CD4-positive, alpha-beta T cell treated with Interleukin-15 for 4 hours (primary cell): ENCODE measurements at places on chromosomes 2 and 18.

DNA sequence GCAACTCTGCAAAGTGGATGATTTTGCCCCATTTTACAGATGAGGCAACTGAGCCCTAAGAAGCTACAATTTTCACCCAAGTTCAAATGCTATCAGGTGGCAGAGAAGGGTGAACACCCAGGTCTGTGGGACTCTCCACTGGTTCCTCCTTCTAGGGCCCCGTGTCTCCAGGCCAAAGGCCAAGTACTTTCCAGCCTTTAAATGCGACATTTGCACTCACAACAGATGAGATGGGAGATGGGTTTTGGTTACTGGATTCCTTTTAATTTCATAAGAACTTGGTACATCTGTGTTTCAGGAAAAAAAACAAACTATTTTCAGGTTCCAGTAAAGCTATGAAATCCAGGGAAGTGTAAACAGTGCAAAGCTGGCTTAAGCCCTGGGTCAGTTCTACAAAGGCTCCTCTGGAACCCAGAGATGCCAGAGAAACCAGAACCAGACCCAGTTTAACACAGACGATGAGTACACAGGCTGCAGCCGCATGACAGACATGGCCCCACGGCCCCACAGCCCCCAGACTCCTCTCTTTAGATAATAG lies 361.7 kb downstream of the ANAPC1 start:
- no peak for DNase-seq

- DNase-seq: no peak
Observed at GRCh38 chr2:47737191-47737975, 45.6 kb upstream of the MSH6 start.

DNA sequence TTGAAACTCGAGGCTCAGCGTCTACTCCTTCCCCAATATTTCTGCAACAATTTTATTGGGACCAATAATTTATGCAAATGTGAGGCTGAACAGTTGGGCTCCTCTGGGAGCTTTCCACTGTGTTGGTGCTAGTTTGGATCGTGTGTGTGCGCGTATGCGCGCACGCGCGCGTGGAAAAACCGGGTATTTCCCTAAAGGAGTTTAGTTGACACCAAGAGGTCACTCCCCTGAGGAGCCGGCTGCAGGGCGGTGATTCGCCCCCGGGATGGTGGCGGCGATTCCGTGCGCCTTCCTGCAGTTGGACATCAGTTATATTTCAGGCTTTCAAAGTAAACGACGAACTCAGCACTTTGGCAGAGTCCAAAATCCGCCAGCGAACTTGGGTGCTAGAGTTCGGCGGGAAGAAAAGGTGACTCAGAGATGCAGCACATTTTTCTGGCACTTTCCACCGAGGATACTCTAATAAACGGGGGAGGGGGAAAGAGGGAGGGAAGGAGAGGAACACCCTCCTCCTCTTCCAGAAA lies 186.5 kb upstream of the FANCL start:
- no peak for DNase-seq

DNA sequence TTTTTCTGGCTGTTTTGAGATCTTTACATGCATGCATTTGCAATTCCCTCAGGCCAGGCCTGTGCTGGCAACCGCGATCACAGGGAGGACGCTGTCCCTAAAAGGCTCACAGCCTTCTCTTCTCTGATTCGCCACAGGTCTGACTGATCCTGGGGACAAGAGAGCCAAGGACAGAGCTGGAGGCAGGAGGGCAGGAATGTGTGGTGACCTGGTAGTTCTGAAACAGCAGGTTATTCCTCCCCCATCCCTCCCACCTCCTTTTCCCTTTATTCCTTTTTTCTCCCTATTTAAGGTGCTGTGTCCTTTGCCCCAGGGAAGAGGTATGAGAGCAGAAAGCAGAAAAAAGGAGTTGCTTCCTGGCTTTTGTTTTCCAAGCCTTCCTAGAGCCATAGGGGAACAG lies 21.9 kb downstream of the TMEM177 start:
- no peak for DNase-seq

DNA sequence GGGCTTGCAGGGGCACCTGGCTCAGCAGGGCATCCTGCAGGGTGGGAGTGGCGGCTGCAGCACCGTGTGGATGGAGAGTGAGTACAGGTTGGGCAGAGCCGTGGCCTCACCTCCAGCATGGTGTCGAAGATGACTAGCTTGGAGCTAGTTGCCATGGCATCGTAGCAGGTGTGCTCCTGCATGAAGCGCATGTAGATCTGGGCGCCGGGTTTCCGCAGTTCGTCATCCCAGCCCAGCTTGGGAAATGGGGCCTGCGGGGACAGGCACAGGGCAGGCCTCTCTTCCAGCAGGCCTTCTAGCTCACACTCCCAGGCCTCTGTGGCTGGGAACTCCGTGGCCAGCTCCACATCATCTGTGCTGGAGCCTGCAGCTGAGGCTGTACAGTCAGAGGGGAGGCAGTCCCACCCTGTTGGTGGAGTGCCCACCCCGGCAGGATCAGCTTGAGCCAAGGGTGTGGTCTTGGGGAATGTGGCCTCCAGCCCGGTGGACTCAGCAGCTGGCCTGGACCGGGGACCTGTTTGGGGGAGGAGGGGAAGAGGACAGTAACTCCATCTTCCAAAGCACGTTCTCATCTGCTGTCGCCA lies 1.6 kb downstream of the PRKAG3 start:
- DNase-seq: no peak

DNA sequence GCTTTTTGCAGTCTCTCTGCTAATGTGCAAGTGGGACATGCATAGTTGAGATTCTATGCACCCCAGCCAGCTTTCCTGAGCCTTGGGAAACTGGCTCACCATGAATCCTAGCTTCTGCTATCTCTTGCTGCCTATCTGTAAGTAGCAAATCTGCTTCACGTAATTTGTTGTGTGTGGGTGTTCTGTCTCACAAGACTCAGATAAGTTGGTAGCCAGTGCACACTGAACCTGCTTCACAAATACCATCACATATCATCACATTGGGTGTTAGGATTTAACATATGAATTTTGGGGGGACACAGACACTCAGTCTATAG lies 13.9 kb upstream of the VRK2 start:
- DNase-seq: no peak

- no peak for DNase-seq
Observed at GRCh38 chr2:47227532-47228279, 72.6 kb upstream of the STPG4 start.

DNA sequence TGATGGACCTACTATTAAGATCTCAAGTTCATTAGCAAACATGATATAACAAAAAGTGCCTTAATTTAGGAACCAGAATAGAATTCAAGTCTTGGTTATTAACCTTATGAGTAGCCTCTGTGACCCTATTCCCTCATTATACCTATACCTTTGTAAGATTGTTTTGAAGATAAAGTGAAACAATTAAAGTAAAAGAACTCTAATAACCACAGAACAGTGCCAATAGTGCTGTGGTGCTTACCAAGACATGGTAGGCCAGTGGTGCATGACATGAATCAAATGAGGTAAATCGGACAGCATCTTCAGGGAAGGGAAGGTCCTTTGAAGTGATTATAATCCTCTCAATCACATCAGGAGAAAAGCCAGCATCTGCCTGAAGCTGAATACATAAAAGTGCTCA lies 36.4 kb downstream of the METTL4 start:
- DNase-seq: no peak

GRCh38 chr2:85580206-85580605 lies 2.8 kb downstream of the VAMP8 start:
- no peak for DNase-seq

DNA sequence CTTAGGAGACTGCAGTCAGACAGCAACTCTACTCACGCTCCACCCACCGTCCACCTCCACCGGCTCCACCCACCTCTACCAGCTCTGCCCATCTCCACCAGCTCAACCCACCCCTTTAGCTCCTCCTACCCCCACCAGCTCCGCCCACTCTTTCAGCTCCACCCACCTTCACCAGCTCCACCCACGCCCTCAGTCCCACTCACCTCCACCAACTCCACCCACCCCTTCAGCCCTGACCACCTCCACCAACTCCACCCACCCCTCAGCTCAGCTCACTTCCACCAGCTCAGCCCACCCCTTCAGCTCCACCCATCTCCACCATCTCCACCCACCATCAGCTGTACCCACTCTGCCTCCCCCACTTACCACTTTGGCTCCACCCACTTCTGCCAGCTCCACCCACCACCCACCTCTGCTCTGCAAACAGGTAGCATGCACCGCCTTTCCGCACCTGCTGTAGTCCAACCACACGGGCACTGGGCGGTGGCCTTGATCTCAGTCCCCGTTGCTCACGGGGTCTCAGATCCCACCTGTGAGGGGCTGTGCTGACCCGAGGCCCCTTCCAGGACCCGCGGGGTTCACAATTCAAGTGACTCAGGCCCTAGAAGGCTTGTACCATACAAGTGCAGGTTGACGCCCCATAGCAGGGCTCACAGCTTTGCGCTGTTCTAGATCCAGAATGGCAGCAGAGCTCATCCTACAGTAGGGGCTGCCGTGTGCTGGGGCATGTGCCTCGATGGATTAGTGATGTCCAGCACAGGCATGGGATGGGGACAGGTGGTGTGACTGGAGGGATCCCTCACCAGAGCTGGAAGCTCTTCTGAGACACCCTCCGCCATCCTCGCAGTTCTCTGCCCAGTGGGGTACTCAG lies 77.2 kb upstream of the OTOS start:
- no peak for DNase-seq

DNA sequence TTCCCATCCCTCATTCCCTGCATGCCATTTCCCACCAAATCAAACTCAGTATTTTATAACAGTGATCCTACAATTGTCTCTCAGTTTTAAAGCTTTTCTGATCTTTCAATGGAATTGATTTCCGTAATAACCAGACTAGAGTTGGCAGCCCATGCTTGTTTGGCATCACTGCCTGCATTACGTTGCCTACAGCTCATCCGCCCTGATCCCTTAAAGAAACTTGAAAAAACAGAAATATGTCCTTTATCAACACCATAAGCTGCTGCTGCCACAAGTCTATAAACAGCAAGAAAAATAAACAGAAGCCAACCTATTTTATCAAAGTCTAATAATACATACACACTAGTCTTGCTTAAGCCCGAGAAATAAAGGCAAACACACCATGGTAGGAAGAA lies 331.0 kb downstream of the METTL4 start:
- DNase-seq: no peak

- DNase-seq: no peak
Observed at GRCh38 chr2:227415538-227416424, 28.0 kb upstream of the SCYGR1 start.

GRCh38 chr2:114049280-114049679 lies 159.4 kb downstream of the ACTR3 start:
- no peak for DNase-seq

- DNase-seq: no peak
Observed at GRCh38 chr2:974502-974901, 23.9 kb downstream of the SNTG2 start.

- no peak for DNase-seq
Observed at GRCh38 chr18:56647951-56648893, 2.9 kb upstream of the WDR7 start.

GRCh38 chr2:130720036-130720435 lies 8.8 kb upstream of the GPR148 start:
- no peak for DNase-seq

DNA sequence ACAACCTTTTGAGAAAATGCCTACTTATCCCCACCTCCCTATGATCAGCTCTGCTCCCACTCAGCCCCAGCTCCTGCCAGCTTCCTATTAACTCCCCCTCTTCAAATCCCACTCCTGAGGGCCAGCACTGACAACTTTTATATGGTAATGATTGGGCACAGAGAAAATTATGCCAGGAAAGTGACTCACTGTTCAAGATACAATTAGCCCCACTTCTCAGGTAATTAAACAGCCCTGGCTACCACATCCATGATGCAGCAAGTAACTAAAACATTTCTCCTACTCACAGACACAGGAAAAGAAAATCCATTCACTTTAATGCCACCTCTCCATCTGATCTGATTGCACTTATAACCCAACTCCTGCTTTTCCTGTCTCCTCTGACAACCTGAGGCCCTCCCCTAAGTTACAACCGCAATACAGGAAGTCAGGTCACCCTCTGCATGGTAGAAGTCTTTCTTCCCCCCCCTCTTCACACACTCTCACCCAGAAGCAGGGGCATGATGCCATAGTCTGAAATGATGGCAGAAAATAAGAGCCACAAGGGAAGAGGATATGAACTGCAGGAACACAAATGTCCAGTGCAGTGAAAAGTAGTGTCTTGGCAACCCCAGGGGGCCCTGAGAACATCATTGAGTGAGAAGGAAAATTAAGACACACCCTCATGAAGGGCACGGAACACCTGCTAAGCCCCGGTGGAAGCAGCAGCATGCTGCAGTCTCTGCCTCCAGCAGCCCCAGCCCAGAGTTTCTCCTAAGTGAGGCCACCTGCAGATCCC lies 54.4 kb downstream of the STK39 start:
- peak; percentile 56 for DNase-seq

DNA sequence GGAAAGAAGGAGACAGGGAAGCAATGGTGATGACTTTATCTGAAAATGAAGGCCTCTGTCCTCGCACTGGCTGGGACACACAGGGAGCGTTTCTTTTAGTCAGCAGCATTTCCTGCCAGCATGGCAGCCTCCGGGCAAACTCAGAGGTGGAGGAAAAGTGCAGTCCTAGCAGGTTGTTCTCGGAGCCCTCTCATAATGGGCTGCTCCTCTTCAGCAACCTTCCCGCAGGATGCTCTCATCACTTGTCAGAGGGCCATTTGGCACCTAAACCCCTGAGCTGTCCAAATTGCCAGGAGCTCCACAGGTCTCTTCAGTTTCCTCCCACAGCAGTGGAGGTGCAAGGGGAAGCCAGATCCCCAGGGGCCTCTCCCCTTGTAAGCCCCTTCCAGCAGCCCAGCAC lies 6.2 kb downstream of the STK39 start:
- peak; percentile 9 for DNase-seq

- no peak for DNase-seq
Observed at GRCh38 chr2:191746346-191747169, 68.6 kb downstream of the NABP1 start.

DNA sequence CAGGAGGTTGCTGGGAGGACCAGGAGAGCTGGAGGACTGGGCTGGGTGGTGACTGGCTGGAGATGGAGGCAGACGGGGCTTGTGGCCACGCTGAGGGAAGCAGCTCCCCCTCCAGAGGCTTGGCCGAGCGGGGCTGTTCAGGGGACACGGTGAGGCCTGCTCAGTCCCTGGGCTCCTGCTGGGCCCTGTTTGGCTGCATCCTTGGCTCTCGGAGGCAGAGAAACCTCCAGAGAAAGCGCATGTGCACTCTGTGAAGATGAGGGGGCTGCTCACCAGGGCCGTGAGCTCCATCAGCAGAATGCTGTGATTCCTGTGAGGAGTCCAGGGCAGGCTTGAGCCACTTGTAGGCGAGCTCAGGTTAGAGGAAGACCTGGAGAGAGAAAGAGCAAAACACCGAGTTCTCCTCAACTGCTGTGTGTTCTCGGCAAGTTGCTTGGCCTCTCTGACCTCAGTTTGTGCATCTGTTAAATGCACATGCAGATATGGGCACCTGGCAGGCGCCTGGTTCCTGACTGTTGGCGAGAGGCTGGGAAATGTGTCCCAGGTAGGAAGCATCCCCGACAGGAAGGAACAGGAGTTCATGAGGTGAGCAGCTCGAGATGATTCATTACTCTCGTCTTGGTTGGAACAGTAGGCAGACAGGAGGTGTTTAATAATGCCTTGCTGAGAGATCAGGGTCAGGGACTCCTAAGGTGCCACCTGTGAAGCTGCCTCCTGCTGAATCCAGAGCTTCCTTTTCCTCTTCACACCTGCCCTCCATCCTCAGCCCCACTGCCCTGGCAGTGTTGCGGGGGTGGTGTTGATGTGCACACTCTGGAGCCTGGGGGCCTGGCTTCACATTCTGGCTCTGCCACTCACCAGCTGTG lies 941 bp downstream of the ZAP70 start:
- peak; percentile 35 for DNase-seq

GRCh38 chr2:33984131-33984530 lies 385.0 kb upstream of the FAM98A start:
- DNase-seq: no peak
